ENCODE measurements at places on chromosomes 12 and 14.

GRCh38 chr12:48022676-48023385 lies 18.6 kb upstream of the COL2A1 start:
- no peak for DNase-seq

- DNase-seq: no peak
Measured at GRCh38 chr12:33602515-33602914, 162.9 kb upstream of the SYT10 start.

DNA sequence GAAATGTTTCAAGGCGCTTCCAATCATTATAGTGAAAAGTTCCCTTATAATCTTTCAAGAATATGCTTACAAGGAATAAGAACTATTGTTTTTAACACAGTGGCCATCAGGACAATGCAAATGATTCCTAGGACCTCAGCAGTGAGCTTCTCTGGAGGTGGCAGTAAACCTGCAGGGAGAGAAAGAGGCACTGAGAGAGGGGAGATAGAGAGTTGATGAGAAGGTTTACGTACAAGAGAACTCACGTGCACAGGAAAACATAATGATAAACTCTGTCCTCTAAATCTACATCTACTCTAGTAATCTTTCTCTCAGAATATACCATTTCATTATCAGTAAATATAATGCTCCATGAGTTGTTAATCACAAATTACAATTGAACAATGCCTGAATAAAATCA lies 715 bp downstream of the KLRC4 start:
- no peak for DNase-seq

DNA sequence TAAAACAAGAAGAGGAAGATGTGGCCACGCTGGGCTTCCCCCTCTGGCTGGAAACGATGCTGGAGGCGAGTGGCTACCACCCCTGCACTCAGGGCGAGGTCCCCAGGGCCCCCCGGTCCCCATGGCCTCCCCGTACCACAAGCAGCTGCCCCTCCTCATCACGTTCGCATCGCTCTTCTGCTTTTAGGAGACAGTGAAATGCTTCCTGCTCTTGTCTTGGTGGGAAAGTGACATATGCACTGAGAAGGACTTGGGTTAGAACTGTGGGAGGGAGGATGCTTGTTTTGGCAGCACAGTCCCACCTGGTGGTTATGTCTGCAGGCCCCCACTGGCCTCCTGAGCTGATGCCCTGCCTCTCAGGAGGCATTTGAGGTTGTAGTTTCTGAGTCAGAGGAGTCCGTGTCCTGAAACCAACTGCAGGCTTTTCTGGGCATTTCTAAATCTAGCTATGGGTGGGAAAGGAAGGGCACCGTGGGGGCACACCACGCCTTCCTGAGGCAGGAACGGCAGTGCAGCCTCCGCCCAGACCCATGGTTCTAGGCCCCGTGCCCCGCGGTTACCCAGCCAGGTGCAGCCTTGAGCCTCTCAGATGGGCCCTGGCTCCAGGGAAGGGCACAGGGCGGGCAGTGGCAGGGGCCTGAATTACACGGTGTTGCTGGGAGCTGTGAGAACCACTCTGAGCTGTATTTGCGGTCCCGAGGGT lies 139.3 kb downstream of the ADGRD1 start:
- DNase-seq: no peak

DNA sequence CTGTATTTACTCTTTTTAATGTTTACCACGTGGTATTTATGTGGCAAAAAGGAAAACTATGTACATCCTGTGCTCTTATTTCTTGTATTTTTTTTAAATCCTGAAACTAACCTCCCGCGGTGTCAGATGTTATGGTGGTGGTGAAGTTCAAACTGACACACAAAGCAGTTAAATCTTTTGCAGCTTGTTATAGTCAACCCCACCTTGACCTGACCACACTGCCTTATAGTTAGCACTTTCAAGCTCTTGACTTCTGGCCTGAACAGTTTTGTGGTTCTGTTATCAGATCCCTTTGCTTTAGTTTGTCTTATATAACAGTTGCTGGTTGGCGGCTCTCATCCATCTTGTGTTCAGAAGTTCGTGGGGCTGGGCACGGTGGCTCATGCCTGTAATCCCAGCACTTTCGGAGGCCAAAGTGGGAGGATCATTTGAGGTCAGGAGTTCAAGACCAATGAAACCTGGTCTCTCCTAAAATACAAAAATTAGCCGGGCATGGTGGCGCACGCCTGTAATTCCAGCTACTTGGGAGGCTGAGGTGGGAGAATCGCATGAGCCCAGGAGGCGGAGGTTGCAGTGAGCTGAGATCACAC lies 2.1 kb downstream of the UNG start:
- DNase-seq: no peak

DNA sequence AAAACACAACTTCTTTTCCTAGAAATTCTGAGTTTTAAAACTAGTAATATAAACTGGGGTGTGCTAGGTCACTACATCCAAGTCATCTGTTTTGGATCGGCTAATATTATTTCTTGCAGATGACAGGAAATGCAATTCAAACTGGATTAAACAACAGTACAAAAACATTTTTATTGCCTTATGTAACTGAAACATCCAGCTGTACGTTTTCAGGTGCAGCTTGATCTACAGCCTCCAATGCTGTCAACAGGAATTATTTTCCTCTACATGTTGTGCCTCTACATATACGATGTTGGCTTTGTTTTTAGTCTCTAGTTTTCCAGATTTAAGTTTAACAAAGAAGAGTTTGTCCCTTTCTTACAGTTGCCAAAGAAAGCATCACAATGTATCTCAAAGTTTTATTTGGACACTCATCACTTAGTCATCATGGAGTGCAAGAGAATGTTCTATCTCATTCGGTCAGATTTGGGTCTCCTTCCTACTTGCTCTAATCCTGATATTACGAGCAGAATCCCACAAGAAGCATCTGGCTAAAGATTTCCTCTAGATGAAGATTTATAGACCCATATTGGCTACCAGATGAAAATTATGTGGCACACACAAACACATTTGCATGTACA lies 326.7 kb downstream of the SLC6A15 start:
- no peak for DNase-seq
